ENCODE measurements at places on chromosomes 5 and 9.
A peak's percentile ranks its signal among the peaks of the same experiment; 100 is the strongest.

- no peak for DNase-seq
Observed at GRCh38 chr9:125681086-125681622, 25.9 kb downstream of the MAPKAP1 start.

DNA sequence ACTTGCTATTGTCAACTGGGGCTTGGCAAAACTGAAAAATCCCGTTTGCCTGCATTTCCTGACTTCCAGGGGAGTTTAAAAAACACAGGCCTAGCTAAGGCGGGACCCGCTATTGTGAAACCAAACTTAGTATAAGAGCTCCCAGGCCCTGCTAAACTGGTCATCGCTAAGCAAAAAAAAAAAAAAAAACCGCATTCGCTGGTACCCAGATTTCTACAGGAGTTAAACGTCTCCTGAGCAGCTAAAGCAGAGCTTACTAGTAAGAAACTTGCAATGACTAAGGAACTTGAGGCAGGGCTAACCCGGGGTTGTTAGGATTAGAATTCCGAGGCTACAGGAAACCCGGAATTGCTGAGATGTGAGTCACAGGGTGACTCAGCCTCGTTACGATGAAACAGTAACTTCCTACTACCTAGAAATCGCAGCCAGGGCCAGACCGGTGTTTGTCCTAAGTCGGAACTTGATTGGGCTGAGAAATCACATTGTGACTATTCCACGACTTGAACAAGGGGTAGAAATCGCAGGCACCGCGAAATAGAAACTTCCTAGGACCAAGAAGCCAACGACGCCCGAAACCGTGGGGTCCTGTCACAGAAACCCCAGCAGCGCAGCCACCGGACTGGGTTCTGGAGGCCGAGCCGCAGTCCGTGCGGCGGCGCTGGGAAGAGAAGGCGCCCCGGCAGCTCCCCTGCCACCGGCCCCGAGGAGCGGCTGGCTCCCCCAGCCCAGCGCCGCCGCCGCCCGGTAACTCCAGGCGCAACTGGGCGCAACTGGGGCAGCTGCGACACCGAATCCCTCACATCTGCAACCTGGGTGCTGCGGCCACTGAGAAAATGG is 89.4 kb downstream of the ANXA2R start:
- no peak for DNase-seq

GRCh38 chr5:167820101-167820990 is 471.1 kb upstream of the WWC1 start:
- no peak for DNase-seq

DNA sequence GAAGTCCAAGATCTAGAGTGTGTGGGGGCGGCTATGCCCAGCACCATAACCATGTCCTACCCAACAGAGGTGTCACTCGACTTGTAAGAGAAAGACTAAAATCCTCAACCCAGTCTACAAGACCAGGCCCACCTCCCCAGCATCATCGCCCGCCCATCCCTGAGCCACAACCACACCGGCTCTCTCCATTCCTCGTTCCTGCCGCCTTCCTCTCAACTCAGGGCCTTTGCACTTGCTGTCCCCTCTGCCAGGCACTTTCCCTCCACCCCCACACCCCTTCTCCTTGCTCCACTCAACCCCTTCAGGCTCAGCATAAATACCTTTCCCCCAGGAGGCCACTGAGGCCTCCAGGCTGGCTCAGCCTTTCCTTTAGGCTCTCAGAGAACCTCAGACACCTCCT is 69.3 kb downstream of the PAX5 start:
- DNase-seq = no peak

GRCh38 chr5:132434416-132435286 is 55.9 kb downstream of the IRF1 start:
- no peak for DNase-seq

DNA sequence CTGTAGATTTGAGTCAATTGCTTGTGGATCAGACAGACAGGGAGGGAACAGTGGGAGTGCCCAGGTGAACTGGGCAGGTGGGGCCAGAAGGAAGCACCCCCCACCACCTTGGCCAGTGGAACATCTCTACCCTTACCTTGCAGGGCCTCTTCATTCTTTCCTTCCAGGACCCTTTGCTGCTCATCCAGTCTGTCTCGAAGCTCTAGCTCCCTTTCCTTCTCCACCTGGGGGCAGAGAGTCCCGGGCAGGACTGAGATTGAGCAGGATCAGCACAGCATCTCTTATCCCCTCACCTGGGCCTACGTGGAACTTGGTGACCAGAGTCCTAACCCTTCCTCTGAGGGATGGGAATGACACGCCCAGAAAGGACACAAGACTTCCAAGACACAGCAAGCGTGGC is 25.0 kb downstream of the CCDC69 start:
- DNase-seq = no peak

DNA sequence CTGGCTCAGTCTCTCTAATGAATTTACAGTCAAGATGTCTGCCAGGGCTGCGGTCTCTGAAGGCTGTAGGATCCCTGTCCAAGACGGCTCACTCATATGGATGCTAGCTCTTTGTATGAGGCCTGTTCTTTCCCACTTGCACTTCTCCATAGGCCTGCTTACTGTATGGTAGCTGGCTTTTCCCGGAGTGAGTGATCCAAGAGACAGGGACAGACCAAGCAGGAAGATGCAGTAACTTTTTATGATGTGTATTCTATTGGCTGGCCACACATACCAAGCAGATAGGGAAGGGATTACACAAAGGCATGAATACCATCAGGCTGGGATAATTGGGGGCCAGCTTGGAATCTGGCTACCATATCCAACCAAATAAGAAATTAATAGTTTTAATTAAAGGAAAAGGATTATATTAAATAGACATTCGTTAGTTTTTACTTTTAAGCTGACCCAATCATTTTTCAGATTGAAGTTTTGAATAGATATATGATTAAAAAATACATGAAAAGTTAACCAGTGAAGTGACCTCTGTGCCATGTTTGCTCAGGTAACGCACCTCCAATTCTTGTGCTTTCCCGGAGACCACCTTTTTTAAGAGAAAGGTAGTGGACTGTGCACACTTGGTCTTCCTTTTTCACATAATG is 20.6 kb downstream of the NSD1 start:
- DNase-seq = peak; percentile 38

DNA sequence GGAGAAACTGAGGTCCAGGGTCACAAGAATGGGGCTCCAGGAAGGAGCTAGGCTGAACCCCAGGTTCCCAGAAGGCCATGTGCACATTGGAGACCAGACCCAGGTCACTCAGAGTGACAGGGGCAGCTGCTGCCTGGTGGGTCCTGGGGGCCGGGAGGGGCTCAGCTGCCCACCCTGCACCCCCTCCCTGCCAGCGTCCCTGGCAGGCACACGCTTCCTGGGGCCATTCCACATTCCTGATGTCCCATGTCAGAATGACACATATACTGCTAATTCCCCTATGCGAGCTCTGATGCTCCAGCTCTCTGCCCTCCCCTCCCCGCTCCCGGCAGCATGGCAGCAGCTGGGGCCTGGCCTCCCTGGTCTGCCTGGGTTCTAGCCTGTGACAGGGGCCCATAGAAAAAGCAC is 14.0 kb downstream of the FGFR4 start:
- DNase-seq = no peak

- no peak for DNase-seq
Observed at GRCh38 chr5:61298066-61298465, 34.0 kb upstream of the ZSWIM6 start.

DNA sequence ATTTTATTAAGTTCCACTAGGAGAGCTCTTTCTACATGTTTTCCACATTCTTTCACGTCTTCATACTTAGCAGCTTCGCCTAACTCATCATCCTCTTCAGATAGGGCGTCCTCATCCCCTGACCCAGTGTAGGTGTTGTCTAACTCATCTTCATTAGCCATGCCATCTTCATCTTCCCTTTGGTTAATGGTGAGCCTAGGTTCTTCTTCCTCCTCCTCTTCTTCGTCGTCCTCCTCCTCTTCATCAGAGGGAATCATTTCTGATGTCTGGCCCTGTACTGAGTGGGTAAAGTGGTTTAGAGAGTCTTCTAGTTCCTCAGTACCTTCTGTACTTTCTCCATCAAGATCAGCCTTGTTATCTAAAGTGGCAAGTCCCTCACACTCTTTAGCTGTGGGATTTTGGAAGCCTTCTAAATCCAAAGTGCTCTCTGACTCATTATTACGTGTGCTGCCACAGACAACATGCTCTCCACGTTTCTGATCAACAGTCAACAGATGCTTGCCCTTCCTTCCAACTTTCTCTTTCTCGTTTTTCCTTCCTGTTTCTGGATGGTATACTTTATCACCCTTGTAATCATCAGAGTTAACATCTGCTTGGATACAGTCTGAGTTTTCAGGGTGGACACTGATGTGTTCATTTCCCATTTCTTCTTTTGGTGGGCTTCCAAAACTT is 31.1 kb downstream of the TUT7 start:
- peak; percentile 78 for DNase-seq

DNA sequence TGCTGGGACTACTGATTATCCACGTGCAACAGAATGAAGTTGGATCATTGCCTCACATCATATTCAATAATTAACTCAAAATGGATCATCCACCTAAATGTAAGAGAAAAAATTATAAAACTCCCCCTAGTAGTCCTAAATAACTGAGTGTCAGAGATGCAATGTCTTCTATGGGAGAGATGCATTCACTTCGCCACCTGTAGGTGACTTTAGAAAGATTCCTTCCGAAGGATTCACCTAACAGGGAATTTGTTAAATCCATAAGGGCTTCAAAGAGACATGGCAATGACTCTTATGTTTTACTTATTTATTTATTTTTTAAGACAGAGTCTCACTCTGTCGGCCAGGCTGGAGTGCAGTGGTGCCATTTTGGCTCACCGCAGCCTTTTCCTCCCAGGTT is 526.0 kb downstream of the MTRR start:
- DNase-seq = peak; percentile 12

GRCh38 chr9:124794902-124795491 is 18.1 kb downstream of the OLFML2A start:
- no peak for DNase-seq

GRCh38 chr5:73592551-73592950 is 27.0 kb downstream of the UTP15 start:
- no peak for DNase-seq

GRCh38 chr9:85212887-85213286 is 528.9 kb downstream of the AGTPBP1 start:
- DNase-seq = peak; percentile 63

DNA sequence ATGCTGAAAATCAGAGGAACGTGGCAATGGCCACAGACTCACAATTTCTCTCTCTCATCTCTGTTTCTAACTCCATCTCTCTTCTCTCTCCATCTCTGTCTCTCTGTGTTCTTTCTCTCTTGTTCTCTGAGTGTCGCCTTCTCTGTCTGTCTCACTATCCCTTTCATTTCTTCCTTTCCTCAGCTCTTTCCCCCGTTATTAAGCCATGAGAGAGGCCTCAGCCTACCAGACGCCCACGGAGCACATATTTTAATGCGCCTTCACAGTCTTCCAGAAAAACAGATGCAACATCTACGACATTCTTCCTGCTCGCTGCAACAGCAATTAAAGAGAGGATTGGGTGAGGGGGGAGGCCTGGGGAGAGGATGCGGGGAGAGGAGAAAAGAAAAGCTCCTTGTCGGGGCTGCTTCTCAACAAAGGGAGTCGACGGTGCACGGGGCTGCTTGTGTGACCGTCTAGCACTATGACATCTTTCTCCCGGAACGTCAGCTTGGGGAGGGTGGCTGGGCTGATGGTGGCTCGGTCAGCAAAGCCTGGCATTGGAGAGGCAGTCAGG is 37.7 kb upstream of the NEURL1B start:
- peak; percentile 58 for DNase-seq

GRCh38 chr9:91771027-91771426 is 179.0 kb downstream of the ROR2 start:
- peak; percentile 56 for DNase-seq

DNA sequence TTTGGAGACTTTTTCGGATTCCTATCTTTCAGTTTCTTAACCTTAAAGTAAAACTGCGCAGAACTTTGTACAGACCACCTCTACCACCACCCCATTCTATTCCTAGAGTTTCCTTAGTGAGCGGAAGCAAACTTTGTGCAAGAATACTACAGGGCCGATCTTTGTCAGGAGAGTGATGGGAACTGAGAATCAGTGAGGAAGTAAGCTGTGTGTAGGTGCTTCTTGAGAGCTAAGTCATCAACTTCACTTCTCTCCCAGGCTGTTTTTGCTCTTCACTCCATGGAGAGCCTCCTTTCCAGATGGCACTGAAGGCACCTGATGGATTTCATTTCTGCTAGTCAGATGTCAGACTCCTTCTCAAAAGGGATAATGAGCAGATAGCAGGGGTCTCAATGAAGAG is 127.3 kb downstream of the SPATA31D1 start:
- no peak for DNase-seq

DNA sequence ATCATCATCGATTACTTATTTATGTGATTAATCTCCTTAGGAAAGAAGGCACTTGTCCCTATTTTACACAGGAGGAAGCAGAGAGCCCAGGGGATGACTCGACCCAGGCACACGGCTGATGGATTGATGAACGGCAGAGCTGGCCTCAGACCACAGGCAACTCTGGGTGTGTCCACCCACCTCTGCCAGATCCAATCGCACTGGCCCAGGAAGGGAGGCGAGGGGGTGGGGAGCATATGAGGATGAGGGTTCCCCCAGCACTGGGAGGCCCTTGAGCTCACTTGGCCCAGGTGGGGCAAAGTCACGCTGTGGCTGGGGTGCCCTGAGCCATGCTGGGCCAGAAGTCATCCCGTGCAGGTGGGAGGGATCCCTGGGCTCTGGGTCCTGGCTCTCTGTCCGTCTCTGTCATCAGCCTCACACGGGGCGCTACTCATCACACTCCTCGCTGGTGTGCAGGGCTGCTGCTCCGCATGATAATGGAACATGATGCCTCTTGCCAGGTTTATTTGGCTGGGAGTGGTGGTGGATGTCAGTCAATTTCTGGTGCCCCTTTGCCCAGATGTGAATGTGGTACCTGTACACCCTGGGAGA is 160.1 kb downstream of the GAPVD1 start:
- no peak for DNase-seq

DNA sequence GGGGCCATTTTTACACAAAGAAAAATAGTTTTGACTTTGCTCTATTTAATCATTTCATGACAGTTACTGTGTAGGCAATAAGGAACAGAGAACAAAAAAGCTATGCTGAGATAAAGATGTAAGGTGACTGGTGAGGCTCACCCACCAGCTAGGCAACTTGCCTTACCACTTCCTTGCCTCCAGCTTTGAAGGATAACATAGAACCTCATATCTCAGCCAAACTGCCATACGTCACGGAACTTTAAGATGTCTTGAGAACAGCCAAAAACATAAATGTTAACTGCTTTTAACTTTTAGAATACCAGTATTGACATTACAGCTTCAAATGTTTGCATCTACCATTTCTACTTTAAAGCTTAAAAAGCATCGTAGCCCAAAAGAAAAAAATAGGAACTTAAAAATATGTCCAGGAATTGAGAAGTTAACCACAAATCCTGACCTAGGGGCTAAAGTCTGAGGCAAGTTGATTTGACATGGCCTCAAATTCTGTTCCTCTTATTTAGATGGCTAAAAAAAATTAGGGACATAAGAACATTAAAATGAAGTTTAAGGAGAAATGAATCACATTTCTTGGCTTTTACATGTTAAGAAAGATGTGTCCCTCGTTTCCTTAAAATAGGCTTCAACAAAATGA is 7.7 kb upstream of the GCNT4 start:
- no peak for DNase-seq

- DNase-seq = no peak
Observed at GRCh38 chr5:176381979-176382378, 6.4 kb downstream of the NOP16 start.

- DNase-seq = no peak
Observed at GRCh38 chr9:38172586-38172985, 103.6 kb upstream of the SHB start.

- peak; percentile 76 for DNase-seq
Observed at GRCh38 chr9:34179213-34180136, 632 bp downstream of the UBAP1 start.

All from cardiac muscle cell (in vitro differentiated cells and primary cell).